ENCODE measurements at places on chromosomes 5 and 9.

DNA sequence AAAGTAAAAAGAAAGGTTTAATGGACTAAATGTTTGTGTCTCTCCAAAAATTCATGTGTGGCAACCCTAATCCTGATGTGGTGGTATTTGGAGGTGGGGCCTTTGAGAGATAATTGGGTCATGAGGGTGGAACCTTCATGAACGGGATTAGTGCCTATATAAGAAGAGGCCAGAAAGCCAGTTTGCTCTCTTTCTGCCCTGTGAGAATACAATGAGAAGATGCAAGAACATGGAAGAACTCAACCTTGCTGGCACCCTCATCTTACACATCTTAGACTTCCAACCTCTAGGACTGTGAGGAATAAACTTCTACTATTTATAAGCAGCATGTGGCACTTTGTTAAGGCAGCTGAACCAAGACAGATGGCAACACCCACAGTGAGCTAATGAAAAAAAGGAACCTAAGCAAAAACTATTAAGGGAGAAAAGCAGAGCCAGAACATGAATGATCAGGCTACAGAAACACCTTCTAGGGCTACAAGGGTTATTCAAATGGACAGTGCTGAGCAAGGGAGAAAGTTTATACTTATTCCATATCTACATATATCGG is 159.5 kb downstream of the PLK2 start:
- no peak for DNase-seq

- DNase-seq = no peak
Observed at GRCh38 chr9:32625320-32625719, 10.1 kb downstream of the TAF1L start.

GRCh38 chr5:166293892-166294291 is 1997.6 kb upstream of the WWC1 start:
- DNase-seq = no peak

DNA sequence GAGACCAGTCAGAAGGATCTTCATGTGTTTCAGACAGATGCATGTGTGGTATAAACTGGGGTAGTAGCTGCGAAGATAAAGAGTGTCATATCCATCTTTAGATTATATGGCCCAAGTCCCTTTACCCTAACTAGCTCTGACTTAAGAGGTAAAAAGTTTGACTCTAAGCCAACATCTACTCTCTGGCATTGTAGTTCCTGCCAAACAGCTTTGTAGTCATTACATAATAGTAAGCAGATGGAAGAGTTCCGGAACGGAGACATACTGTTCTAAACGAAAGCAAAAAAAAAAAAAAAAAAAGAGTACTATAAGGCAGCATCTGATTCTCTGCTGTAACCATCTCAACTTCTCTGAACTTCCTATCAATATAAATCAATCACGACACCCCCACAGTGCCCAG is 48.8 kb downstream of the CEMIP2 start:
- DNase-seq = peak; percentile 63

- DNase-seq = peak; percentile 82
Observed at GRCh38 chr5:73419465-73420390, 28.8 kb downstream of the FOXD1 start.

DNA sequence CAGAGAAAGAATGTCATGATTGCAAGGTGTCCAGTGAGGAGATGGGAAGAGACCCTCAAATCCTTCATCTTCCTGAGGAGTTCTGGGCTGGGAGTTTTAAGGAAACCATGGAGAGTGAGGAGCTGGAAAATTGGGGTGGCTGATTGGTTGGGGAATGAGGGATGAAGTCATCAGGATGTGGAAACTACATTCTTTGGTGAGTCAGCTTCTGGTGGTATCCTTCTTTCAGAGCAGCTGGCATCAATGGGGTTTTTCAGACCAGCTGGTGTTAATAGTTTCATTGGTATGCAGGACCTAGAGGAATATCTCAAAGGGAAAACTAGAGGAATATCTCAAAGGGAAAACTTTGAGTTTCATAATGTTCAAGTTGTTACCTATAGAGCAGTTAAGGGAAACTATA is 45.2 kb downstream of the RNF180 start:
- peak; percentile 88 for DNase-seq

GRCh38 chr9:121153642-121154041 is 48.0 kb downstream of the RAB14 start:
- no peak for DNase-seq

- DNase-seq = peak; percentile 97
Observed at GRCh38 chr9:112820881-112821280, 69.8 kb downstream of the SLC46A2 start.
